ENCODE measurements at places on chromosomes 4 and X. TPM values are rescaled to one million over a fixed set of nuclear protein-coding genes. Genes with fewer than 3 reads are reported as not detected.

DNA sequence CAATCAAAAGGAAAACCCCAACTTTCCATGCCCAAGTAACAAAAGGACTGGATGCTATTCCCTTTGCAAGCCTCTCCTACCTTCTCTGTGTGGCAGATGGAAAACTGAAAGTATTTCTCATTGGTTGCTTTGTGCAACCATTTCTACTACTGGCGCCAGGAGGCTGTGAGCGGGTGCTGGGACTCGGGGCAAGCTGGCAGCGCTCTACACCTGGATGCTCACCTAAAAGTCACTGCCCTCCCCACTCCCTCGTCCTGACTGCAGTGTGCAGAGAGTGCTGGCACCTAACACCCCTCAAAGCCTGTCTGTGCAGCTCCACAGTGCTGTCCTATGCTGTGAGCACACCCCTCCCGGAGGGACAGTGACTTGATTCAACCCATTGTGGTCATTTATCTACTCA is 54.2 kb upstream of the STS start:
- no peak for DNase-seq
- no peaks in the 10 kb centered on the region for H3K4me1 ChIP-seq
- no peak overlapping the region for H3K27ac ChIP-seq
- no peaks in the 10 kb centered on the region for H3K27me3 ChIP-seq
- no peaks in the 10 kb centered on the region for H3K36me3 ChIP-seq
- H3K4me3 ChIP-seq, result no peak overlapping the region

- DNase-seq, result no peak
- peak overlapping the region; percentile 54 for H3K27ac ChIP-seq
- no peak overlapping the region for H3K4me3 ChIP-seq
- no peaks in the 10 kb centered on the region for H3K36me3 ChIP-seq
These were observed 107.9 kb downstream of the PALLD start for GRCh38 chr4:168604496-168605373.

DNA sequence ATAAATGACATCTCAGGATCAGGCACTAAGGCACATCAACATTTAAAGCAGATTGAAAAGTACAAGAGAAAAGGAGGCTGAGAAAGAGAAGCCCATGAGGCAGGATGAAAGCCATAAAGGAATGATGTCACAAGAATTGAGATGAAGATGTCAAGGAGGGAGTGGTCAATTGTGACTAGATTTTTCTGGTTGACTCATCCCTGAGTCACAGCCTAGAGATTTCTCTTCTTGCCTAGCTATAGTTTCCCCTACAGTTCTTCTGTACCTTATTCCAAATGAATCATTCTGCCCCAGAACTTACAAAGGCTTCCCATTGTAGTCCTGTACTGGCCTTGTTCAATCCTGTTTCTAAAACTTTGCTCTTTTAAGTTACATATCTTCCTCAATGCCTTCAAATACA is 3.4 kb upstream of the USP53 start:
- H3K27ac ChIP-seq, result peak overlapping the region; percentile 83
- no peak for DNase-seq
- no peaks in the 10 kb centered on the region for H3K36me3 ChIP-seq
- H3K27me3 ChIP-seq, result no peaks in the 10 kb centered on the region
- H3K4me1 ChIP-seq, result peaks cover 48% of the 10 kb centered on the region
- H3K4me3 ChIP-seq, result no peak overlapping the region

DNA sequence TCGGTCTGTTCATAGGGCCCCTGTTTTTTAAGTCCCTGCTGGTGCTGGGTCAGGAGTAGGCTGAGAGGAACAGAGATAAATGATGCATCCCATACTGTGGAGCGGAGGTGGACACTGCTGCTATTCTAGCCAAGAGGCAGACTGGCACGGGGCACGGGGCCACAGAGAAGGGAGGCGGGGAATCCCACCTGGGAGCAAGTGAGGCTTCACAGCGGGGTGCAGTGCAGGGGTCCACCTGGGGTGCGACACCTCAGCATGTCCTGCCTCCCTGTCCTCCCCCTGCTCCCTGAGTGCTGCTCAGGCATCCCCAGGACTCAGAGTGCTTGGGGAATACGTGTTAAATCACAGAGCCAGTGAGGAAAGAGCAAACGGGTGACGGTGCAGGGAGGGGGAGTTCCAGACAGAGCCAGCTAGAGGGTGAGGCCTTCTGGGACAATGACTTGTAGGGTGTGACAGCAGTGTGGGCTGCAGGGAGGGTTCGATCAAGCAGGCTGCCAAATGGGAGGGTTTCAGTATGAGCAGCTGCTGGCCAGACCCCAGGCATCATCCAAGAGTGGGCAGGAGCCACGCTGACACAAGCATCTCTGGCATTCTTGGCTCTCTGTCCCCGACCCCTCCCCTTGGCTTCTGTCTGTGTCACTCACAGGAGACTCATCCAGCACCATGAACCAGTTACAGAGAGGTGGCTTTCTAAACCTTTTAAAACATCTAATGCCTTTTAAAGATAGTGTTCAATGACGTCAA is 13.7 kb upstream of the HTRA3 start:
- peak; percentile 94 for DNase-seq
- H3K27me3 ChIP-seq, result no peaks in the 10 kb centered on the region
- peak overlapping the region; percentile 5 for H3K27ac ChIP-seq
- no peaks in the 10 kb centered on the region for H3K4me1 ChIP-seq

- no peaks in the 10 kb centered on the region for H3K27me3 ChIP-seq
- no peak for DNase-seq
- no peak overlapping the region for H3K4me3 ChIP-seq
- H3K27ac ChIP-seq, result no peak overlapping the region
These were observed 28.1 kb downstream of the STARD8 start for GRCh38 chrX:68675571-68675970.

DNA sequence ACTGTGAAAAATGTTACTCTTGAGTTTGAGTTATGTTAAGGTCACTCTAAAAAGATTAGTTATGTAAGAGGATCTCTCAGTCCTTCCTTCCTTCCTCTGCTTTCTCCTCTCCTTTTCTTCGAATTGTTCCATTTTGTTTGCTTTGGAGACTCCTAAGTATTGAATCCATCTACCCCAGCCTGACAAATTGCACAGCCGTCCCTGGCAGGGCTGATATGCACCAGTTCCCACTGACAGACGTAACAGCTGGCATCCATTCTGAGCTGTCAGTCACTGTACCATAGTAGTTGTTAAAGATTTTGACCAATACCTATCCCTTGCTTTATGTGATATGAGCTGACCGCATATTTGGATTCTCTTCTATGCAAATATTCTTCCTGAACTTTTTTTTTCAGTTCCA is 210.7 kb upstream of the IGFBP7 start:
- no peak for DNase-seq
- no peaks in the 10 kb centered on the region for H3K27me3 ChIP-seq
- H3K36me3 ChIP-seq, result no peaks in the 10 kb centered on the region

DNA sequence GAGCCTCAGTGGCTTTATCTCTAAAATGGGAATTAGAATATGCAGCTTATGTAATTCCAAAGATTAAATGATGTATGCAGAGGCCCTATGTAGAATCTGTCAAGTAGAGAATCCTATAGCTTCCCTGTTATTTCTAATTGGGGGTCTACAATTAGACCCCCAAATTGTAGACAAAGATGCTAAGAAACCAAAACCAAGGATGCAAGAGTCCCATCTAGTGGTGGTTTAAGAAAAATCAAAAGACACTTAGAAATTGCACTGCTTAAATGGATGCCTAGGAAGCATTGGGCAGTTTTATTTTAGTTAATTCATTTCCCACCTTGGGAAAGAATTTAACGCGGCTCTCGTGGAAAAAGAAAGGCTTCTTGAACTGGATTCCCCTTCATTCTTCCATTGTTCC is 115.2 kb downstream of the GABRA2 start:
- H3K27ac ChIP-seq, result no peak overlapping the region
- no peaks in the 10 kb centered on the region for H3K27me3 ChIP-seq
- no peaks in the 10 kb centered on the region for H3K4me1 ChIP-seq
- no peaks in the 10 kb centered on the region for H3K36me3 ChIP-seq
- no peak for DNase-seq

DNA sequence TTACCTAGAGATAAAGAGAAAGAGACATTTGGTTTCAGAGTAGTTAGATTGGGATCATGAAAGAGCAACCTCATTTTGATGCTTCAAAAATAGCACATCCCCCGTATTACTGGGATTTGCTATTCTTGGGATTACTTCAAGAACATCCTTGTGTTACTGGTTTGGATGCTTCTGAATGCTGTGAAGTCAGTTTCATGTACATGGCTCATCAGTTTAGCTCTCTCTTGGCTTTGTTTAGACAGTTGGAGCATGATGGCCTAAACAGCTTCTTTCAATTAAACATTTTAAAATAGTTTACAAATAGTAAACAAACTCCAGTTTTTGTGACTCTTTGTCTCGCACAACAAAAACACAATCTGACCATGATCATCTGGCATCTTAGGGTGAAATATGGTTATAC is 23.9 kb downstream of the HTT start:
- H3K27ac ChIP-seq, result no peak overlapping the region
- peaks cover 31% of the 10 kb centered on the region for H3K36me3 ChIP-seq
- DNase-seq, result no peak
- no peak overlapping the region for H3K4me3 ChIP-seq
- H3K27me3 ChIP-seq, result no peaks in the 10 kb centered on the region

GRCh38 chrX:302975-303374 is 15.6 kb downstream of the GTPBP6 start:
- H3K4me1 ChIP-seq, result no peaks in the 10 kb centered on the region
- H3K27ac ChIP-seq, result no peak overlapping the region
- H3K27me3 ChIP-seq, result no peaks in the 10 kb centered on the region
- H3K36me3 ChIP-seq, result peaks cover 34% of the 10 kb centered on the region
- DNase-seq, result no peak

GRCh38 chr4:79148369-79148768 is 177.5 kb downstream of the NAA11 start:
- no peaks in the 10 kb centered on the region for H3K4me1 ChIP-seq
- H3K36me3 ChIP-seq, result no peaks in the 10 kb centered on the region
- no peaks in the 10 kb centered on the region for H3K27me3 ChIP-seq
- no peak for DNase-seq
- H3K4me3 ChIP-seq, result no peak overlapping the region
- no peak overlapping the region for H3K27ac ChIP-seq

DNA sequence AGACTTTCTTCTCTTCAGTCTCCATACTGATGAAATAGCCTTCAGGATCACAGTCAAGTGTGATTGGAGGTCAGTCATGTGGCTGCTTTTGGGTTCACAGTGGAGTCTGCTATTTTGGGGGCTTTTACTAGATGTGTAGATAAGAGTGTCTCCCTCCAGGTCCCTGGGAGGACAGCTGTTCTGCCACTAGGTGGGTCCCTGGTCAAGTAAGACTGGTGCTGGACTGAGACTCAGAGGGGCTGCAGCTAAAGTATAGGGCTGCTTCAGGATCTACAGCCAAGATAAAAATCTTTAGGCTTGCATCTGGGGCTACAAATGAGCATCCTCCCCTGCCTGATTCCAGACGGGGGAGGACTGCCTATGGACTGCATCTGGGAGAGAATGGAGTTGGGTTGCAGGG is 200.7 kb upstream of the ANKRD50 start:
- H3K4me3 ChIP-seq, result no peak overlapping the region
- no peak overlapping the region for H3K27ac ChIP-seq
- no peaks in the 10 kb centered on the region for H3K4me1 ChIP-seq
- no peaks in the 10 kb centered on the region for H3K36me3 ChIP-seq
- DNase-seq, result no peak

DNA sequence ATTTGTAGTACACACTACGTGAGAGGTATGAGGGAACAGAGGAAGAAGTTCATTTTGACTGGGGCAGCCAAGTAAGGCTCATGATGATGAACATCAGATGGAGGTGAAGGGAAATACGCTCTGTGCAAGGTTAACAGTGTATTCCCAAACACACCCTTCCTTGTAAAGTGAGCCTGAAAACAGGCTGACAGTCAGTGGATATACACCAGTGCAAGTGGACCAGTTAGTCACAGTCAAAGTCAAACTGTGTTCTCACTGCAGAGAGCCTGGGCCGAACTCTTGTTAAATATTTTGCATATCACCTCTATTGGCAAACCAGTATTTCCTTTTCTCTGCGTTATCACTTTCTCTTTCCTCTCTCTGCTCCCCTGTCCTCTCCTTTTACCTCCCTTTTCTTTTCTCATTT is 23.4 kb upstream of the RHOH start:
- H3K27ac ChIP-seq, result no peak overlapping the region
- no peaks in the 10 kb centered on the region for H3K36me3 ChIP-seq
- H3K27me3 ChIP-seq, result no peaks in the 10 kb centered on the region
- no peak for DNase-seq

GRCh38 chrX:42732506-42732905 is 45.5 kb downstream of the PPP1R2C start:
- no peaks in the 10 kb centered on the region for H3K36me3 ChIP-seq
- H3K27ac ChIP-seq, result no peak overlapping the region
- no peaks in the 10 kb centered on the region for H3K4me1 ChIP-seq
- H3K4me3 ChIP-seq, result no peak overlapping the region
- DNase-seq, result no peak

- no peak overlapping the region for H3K4me3 ChIP-seq
- DNase-seq, result no peak
- no peaks in the 10 kb centered on the region for H3K4me1 ChIP-seq
- no peaks in the 10 kb centered on the region for H3K27me3 ChIP-seq
- H3K27ac ChIP-seq, result no peak overlapping the region
These were observed 231.5 kb downstream of the SLC7A11 start for GRCh38 chr4:138010639-138011038.

- H3K27ac ChIP-seq, result no peak overlapping the region
- H3K27me3 ChIP-seq, result no peaks in the 10 kb centered on the region
These were observed 60.3 kb upstream of the DDX3X start for GRCh38 chrX:41273638-41274037.

DNA sequence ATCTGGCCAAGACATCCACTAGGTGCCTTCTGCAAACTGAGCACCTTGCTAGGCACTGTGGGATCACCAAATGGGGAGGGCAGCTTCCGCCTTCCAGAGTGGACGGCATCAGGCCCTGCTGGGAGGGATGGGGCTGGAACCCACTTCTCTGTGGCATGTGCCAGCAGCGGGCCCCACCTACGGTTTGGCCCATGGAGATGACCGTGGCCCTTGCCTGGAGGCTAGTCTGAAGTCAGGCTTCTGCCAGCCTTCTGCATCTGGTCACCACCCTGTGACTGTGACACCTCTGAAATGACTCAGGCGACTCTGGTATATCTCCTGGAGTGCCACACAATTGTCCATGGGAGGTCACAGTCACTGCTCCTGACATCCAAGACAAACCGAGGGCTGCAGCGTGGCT is 7.2 kb downstream of the SSR4 start:
- H3K27me3 ChIP-seq, result no peaks in the 10 kb centered on the region
- peaks cover 4% of the 10 kb centered on the region for H3K36me3 ChIP-seq
- H3K4me3 ChIP-seq, result no peak overlapping the region
- no peak for DNase-seq
- H3K4me1 ChIP-seq, result no peaks in the 10 kb centered on the region
- no peak overlapping the region for H3K27ac ChIP-seq

DNA sequence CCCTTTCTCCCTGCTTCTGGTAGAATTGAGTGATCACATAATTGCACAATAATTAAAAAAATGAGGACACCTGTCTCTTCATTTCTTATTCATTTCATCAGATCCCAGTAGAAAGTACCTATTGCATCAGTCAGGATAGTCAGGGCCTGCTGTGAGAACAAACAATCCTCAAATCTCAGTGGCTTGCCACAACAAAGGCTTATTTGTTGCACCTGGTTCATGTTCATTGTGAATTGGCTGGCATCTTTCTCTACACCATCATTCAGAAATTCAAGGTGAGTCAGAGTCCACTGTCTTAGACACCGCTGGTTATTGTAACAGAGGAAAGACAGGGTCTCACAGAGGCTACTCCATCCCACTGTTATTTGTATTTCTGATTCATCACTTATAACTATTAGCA is 409.8 kb downstream of the STIM2 start:
- no peaks in the 10 kb centered on the region for H3K27me3 ChIP-seq
- no peak for DNase-seq
- no peaks in the 10 kb centered on the region for H3K4me1 ChIP-seq
- H3K36me3 ChIP-seq, result no peaks in the 10 kb centered on the region
- H3K27ac ChIP-seq, result no peak overlapping the region

Gene RS1
- not detected for total RNA-seq

Gene ANOS1
- 6.0 TPM for total RNA-seq

Gene TBC1D14
- 33.7 TPM for total RNA-seq

Gene RRH
- total RNA-seq, result not detected

Gene COL4A5
- total RNA-seq, result 35.5 TPM

Gene EGF
- total RNA-seq, result 13.4 TPM

Gene CSN1S1
- total RNA-seq, result not detected

Gene FGD1
- 6.6 TPM for total RNA-seq
